Myometrial cell (primary cell): ENCODE measurements at places on chromosomes 3 and 15. TPM values are rescaled to one million over a fixed set of nuclear protein-coding genes. Genes with fewer than 3 reads are reported as not detected.

Gene VEPH1
- total RNA-seq, result 91.1 and 92.5 TPM in 2 replicates

Gene CRBN
- total RNA-seq, result 26.8 and 47.1 TPM in 2 replicates

Gene EPHB1
- under 0.01 TPM in 1 of 2 replicates, not detected in the other for total RNA-seq

Gene NUP210
- total RNA-seq, result 0.86 TPM in 1 of 2 replicates, not detected in the other

Gene AADACL2
- not detected in 2 replicates for total RNA-seq

Gene ITIH4
- 0.29 TPM in 1 of 2 replicates, not detected in the other for total RNA-seq

Gene NOX5
- total RNA-seq, result 0.29 and 0.71 TPM in 2 replicates
